Hematopoietic multipotent progenitor cell treated with erythropoietin and hydrocortisone succinate and interleukin-3 and kit ligand, for 6 days (in vitro differentiated cells): ENCODE measurements at places on chromosomes 7 and 10.

- DNase-seq = no peak
Observed at GRCh38 chr7:26360650-26361049, 69.0 kb downstream of the SNX10 start.

GRCh38 chr7:93873998-93874574 is 16.5 kb downstream of the TFPI2 start:
- no peak for DNase-seq

- no peak for DNase-seq
Observed at GRCh38 chr10:27619329-27619728, 115.2 kb downstream of the RAB18 start.

- peak; percentile 21 for DNase-seq
Observed at GRCh38 chr10:26386781-26387180, 51.4 kb upstream of the APBB1IP start.

DNA sequence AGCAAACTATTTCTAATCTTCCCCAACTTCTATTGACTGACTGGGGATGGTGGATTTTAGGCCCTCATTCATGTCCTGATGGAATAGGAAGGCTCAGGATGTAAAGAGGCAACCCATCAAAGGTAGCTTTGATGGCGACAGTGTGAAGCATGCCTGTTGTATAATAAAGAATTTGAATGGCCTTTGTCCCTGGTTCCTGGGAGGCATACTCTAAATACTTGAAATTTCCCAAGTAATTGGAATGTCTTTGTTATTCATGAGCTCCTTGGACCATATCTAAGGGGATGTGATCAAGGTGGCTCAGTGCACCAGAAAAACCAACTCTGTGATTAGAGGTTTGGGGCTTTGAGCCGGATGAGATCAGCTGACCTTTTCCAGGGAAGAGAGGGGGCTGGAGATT is 264.5 kb upstream of the NEBL start:
- DNase-seq = no peak

GRCh38 chr7:32206987-32207386 is 136.8 kb upstream of the PDE1C start:
- no peak for DNase-seq

GRCh38 chr10:75108684-75109458 is 2.6 kb upstream of the SAMD8 start:
- peak; percentile 19 for DNase-seq

DNA sequence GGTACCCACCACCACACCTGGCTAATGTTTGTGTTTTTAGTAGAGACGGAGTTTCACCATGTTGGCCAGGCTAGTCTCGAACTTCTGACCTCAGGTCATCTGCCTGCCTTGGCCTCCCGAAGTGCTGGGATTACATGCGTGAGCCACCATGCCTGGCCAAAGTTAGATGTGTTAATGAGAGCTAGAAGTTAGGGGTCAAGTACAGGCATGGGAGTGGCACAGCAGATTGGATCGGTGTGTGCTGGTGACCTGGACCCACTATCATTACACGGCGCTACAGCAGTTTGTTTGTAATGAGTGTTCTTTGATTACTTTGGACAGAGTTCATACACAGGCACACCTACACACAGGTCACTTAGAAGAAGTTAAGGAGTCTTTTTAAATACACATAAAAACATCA is 36.7 kb downstream of the DNAJB6 start:
- DNase-seq = no peak

GRCh38 chr7:30928254-30928872 is 16.7 kb downstream of the AQP1 start:
- DNase-seq = no peak

- peak; percentile 84 for DNase-seq
Observed at GRCh38 chr7:2241580-2242540, at the start of the genes MRM2 and NUDT1. TSS of gene MRM2 (minus strand) at chr7:2242205. CDS start at chr7:2242169, 36 bp downstream. TSS of gene NUDT1 (plus strand) at chr7:2242226. CDS start at chr7:2244575, 2,349 bp downstream.

GRCh38 chr10:93220296-93221170 is 146.8 kb downstream of the CYP26A1 start:
- DNase-seq = no peak

- no peak for DNase-seq
Observed at GRCh38 chr7:5248201-5248885, 34.4 kb upstream of the SLC29A4 start.

DNA sequence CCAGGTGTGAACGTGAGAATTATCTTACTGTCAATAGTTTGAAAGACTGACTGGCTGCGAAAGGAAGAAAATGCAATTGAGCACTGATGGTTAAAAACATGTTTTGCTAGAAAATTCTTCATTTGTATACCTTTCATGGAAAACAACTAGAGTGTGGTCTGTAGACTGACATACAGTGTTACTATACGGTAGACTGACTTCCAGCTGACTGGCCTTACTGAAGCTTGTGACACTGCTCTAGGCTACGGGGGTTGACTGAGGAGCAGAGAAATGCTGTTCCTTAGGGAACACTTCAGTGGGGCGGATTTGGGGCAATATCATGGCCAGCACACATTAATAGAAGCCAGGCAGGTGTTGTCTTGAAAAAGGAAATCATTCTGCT is 25.9 kb upstream of the DDC start:
- no peak for DNase-seq

DNA sequence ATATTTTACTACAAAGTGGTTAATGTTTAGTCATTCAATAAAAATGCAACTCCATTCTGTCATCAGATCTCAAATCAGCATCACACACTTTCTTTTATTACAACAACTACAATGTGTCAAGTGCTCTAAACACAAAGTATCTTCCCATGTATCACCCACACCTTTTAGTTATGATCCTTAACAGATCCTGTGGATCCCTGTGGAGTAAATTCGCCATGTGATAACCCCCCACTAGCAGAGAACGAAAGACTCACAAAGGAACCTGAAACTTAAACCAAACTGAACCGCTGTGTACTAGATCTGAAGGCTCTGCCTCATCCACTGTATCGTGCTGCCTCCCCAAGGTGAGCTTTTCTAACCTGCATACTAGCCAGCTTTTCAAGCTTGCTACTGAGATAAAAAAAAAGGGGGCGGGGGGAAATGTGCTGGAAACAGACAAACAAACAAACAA is 1.7 kb downstream of the DPY19L1 start:
- DNase-seq = peak; percentile 39

- DNase-seq = peak; percentile 36
Observed at GRCh38 chr7:36082910-36083309, 70.1 kb upstream of the EEPD1 start.

GRCh38 chr7:77729574-77730348 is 33.5 kb downstream of the RSBN1L start:
- no peak for DNase-seq

- DNase-seq = peak; percentile 13
Observed at GRCh38 chr10:71995887-71996575, 31.8 kb downstream of the CHST3 start.

GRCh38 chr10:6535156-6535764 is 44.8 kb downstream of the PRKCQ start:
- no peak for DNase-seq

GRCh38 chr7:117616694-117617093 is 136.9 kb downstream of the CFTR start:
- no peak for DNase-seq

DNA sequence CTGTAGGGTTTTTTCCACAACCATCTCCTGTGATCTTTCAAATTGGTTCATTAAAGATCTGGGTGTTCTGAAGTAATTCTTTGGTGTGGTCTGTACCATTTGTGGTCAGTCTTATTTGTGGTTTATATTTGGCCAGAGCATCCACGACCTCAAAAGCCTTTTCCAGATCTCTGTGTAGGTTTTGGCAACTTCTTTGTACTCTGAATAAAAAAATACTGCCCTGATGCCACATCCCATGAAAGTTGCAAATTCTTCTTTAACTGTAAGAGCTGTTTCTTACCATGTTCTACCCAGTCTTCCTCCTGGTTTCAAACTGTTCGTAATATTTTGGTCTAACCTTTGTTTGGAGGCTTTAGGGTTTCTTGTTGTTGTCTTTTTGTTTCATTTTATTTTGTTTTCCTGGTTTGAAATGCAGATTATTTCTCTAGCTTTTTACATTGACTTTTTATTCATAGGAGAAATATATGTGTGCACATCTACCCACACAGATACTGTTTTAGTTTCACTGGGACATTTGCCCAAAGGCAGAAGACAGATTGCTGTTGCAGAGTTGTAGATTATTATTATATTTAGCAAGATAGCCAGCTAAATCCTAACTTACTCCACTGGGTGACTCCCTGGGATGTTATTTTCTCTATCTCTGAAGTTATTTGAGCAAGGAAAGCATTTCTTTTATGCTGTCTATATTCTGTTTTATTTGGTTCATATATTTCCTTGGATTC is 123.2 kb upstream of the SAMD8 start:
- DNase-seq = no peak

DNA sequence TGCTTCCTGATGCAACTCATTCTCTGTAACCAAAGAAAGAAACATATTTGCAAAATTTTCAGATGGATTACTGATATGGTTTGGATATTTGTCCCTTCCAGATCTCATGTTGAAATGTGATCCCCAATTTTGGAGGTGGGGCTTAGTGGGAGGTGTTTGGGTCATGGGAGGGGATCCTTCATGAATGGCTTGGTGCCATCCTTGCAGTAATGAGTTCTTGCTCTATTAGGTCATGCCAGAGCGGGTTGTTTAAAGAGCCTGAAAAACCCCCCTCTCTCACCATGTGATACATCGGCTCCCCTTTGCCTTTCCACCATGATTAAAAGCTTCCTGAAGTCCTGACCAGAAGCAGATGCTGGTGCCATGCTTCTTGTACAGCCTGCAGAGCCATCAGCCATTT is 43.8 kb upstream of the PRKG1 start:
- DNase-seq = no peak

DNA sequence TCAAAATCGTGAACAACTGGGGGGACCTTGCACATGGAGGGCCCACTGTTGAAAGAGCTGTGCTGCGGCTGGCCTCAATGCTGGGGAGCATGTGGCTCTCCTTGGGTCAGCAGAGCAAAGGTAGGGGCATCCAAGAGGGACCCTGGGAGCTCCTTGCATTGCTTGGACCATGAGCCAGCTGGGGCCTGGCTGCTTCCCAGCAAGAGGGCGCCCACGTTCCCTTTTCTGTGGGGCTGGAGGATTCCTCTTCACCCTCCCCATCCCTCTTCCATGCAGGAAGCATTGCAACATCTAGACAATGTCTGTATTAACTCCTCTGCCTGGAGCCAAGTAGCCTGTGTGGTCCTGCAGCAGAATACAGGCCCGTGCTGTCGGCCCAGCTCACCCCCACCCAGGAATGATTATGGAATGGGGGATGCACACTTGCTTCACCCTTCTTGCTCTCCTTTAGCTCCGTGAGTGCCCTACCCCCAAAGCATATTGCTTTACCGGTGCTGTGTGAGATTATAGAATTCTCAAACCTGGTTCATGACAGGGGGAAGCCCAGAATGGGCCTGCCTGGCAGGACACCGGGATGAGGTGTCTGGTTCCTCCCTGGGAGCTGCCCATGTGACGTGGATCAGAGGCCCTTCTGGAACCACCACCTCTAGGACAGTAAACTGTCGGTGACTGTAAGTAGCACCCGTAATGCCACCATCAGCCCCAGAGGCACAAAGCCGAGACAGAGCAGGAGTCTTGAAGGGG is 61.9 kb downstream of the SYPL1 start:
- DNase-seq = no peak

DNA sequence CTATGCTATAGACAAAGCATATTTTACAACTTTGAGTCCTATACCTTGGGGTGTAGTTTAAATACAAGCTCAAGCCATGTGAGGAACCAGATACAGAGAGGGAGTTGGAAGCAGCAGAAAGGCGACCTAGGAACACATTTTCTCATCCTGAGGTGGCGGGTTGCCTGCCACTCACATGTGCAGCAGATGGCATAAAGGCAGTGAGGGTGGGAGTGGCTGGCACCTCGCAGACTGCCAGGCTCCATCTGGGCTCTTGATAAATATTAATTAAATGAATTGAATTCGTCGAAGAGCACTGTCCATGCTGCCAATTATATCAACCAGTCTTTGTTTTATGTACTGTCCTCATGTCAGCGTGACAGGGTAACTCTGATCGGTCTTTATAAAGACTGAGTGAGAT is 79.0 kb upstream of the SEMA3C start:
- no peak for DNase-seq

DNA sequence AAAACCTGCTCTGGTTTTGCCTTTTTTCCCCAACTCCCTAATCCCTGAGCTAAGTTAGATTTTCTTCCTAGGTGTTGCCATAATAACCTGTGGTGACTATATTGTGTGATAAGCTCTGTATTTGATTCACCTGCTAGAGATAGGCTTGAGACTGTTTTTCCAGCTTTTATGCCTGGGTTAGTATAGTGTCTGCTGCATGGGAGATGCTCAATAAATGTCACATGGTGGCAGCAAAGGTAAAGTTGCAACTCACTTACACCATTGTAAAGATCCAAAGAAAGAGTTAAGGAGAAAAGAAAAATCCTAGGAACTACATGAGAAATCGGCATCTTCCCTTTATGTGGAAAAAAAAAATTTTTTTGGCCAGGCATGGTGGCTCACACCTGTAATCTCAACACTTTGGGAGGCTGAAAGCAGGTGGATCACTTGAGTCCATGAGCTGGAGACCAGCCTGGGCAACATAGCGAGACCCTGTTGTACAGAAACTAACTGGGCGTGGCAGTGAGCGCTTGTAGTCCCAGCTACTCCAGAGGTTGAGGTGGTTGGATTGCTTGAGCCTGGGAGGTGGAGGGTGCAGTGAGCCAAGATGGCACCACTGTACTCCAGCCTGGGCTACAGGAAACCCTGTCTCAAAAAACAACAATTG is 3.7 kb downstream of the CCNJ start:
- DNase-seq = no peak

DNA sequence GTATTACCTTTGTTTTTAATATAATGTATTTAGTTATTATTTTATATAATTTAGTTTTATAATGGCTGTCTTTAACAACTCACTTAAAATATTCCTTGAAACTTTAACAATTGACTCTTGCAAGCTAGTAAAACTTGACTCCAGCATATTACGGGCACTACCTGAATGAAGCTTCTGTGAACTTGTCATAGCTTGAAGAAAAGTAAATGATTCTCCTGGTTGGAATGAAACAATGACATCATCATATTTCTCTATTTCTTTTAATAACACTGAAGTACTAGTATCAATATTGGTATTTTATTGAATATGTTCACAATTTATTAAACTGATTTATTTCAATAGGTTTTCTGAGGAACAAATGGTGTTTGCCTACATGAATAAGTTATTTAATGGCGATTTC is 128.4 kb upstream of the PHF14 start:
- no peak for DNase-seq
